Activated B cell treated with CpG ODN at 0.5 μM for 24 hours (primary cell): ENCODE measurements at places on chromosomes 3 and 15. TPM values are rescaled to one million over a fixed set of nuclear protein-coding genes. Genes with fewer than 3 reads are reported as not detected.

DNA sequence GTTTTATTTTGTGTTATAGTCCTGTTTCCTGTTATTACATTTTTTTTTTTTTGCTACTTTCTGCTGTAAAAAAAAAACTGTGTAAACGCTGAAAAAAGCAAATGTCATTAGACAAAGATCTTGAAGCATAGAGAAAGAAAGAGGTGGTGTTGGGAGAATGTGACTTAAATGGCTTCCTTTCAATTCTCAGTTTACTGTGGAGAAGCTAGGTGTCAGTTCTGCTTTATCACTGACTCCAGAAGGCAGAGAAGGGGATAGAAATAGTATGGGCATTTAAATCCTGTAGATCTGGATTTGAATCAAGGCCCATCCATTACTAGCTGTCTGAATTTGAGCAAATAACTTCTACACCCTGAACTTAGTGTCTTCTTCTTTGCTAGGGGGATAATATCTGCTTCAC lies 23.0 kb downstream of the PPM1L start:
- DNase-seq: no peak

GRCh38 chr3:123571264-123571972 lies 13.4 kb downstream of the HACD2 start:
- no peak for DNase-seq

- DNase-seq: no peak
Measured at GRCh38 chr15:96325541-96326327, 4.8 kb upstream of the NR2F2 start.

- DNase-seq: peak; percentile 83
Measured at GRCh38 chr3:129026728-129027543, 25.8 kb downstream of the EFCC1 start.

DNA sequence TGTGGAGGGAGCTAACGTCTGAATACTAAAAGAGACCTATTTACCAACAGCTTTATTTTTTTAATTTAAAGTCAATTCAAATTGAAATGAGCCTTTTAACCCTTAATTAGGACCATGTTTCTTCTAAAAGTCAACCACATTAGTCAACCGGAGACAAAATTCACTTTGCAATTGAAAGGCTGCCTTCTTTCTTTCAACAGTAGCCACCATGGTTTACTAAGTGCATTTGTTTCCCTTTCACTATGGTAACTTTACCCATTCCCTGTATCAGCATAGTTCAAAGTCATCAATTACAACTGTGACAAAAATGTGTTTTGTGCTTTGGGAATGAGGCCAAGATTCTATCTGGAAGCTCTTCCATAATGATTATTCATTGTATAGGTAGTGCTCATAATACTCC lies 225.4 kb downstream of the EPHA3 start:
- no peak for DNase-seq

- DNase-seq: no peak
Measured at GRCh38 chr3:123739754-123740153, 144.4 kb downstream of the MYLK start.

STRIT1 gene
- not detected in 2 replicates for total RNA-seq

- no peak for DNase-seq
Measured at GRCh38 chr3:123807820-123808219, 76.3 kb downstream of the MYLK start.

DNA sequence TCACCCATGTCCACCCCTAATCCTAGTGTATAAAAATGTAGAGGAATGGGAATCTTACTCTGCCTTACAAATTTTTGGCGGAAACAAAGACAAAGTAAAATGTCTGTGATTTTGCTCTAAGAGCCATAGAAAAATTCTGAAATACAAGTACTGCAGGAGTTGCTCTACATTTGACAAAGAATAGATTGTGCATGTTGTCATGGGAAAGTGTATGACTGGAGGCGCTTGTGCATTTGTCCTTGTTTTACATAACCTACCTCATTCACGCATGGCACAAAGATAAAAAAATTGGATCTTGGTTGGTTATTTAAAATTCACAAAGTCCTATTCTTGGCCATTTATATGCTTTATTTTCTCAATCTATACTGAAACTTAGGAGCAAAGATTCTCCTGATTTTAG lies 2.0 kb upstream of the TUSC7 start:
- no peak for DNase-seq

DAZL gene
- not detected in 2 replicates for total RNA-seq

DNA sequence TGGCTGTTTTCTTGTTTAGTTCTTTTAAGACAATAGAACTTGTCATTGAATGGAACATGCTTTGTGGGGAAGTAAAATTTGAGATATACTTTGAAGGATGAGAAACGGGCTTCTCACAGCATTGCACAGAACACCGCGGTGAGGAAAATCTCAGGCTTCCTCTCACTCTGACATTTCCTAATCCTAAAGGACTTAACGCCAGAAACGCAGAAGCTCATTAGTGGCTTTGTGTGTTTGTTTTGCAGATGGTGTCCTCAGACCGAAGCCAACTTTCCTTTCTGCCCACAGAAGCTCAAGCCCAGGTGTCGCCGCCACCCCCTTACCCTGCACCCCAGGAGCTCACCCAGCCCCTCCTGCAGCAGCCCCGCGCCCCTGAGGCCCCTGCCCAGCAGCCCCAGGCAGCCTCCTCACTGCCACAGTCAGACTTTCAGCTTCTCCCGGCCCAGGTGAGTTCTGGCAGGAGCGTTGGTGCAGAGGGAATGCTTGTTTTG lies 78.9 kb upstream of the BLM start:
- no peak for DNase-seq

DNA sequence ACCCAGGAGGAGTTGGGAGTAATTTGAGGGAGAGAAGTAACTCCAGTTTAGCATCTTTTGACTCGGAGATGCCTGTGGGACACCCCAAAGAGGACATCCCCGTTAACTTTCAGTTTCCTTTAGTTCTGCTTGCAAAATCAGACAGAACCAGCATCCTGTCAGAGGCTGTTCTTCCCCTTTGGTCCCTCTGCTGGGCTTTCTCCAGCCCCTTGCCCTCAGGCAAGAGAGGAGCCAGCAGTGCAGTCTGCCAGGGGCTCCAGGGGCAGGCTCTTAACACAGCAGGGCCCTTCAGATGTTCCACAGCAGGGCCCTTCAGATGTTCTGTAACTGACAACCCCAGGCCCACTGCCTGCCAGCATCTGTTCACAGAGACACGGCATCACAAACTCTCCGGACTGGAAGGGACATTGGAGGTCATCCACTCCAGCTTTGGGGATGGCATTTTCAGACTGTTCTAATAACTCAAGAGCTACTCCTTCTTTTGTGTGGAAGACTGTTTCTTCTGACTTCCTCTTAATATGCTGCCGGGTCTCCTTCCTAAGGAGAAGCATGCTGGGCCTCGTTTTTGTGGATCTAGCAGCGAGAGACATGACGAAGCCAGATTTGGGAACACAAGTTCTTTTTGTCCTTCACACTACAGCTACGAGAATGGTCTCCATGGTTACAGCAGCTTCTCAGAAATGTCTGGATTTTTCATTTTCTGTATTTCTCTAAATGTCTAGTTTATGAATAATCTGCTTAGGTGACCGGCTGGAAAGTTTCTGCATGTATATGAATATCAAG lies 51.9 kb downstream of the KY start:
- no peak for DNase-seq

ADAMTS9 gene
- not detected in 2 replicates for total RNA-seq

DNA sequence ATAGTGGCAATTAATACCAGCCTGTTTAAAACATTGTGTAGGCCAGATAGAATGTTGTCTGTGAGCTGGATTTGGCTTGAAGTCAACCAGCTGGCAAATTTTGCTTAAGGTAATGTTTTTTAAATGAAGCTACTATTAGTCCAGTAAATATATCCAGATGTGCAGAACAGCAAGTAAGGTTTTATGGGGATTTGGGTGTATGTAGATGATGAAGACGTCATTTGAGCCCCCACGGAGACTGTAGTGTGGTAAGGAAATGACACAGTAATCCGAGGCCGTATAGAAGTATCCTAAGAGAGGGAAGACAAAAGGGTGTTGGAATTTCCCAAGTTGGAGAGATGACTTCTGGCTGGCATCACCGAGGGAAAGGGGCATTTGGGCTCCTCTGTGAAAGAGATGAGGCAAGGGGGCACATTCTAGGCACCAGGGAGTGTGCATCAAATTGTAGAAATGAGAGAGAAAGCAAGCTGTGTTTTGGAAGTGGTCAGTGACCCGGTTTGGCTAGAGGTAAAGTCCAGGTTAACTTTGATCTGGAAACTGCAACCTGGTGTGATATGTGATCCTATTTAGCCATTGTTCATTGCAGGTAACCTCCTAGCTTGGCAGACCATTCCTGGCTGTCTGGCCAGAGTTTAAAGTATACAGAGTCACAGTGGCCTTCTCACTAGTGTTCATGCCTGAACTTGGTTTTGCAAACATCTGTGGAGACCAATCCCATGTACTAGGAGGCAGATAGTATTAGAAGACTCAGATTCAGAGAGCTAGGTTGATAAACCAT lies 104.2 kb downstream of the ITPR1 start:
- DNase-seq: no peak

DNA sequence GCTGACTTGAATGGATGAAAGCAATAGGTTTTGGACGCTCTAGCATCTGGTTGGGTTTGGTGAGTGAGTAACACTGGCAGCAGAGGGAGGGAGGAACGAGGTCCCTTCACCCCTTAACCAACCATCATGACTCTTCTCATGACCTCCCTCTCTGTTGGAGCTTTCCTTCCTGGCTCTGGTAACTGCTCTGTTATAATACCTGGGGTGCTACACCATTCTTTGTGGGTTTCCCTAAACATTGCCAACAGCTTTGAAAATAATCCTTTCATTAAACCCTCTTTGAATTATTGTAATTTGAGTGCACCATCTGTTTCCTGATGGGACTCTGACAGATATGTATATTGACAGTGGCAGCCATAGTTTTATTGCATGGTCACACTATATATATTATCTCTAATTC lies 146.2 kb upstream of the PTPRG start:
- no peak for DNase-seq

DNA sequence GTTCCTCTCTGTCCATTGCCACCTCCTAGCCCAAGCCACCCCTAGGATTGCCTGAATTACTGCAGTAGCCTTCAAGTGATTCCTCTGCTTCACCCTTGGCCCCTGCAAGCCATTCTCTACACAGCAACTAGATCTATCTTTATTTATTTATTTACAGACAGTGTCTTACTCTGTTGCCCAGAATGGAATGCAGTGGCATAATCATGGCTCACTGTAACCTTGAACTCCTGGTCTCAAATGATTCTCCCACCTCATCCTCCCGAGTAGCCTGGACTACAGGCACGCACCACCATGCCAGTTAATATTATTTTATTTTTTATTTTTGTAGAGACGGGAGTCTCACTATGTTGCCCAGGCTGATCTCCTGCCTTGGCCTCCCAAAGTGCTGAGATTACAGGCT lies 1.9 kb upstream of the JAGN1 start:
- DNase-seq: no peak
